ENCODE measurements at places on chromosomes 1 and 21.

GRCh38 chr1:234265861-234266260 lies 107.4 kb upstream of the COA6 start:
- DNase-seq: no peak

DNA sequence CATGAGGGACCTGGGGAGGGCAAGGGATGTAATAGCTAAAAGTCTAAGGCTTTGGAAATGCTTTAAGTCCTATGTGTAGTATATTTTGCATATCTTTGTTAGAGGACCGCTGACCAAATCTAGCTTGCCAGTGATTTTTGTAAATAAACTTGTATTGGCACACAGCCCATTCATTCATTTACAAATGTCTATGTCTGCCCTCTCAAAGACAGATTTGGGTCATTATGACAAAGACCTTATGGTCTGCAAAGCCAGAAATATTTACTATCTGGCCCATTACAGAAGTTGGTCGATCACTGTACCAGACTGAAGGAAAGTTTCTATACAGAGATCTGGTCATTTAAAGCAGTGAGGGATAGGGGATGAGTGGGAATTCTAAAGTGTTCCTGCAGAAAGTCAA lies 120.1 kb upstream of the RAVER2 start:
- no peak for DNase-seq

DNA sequence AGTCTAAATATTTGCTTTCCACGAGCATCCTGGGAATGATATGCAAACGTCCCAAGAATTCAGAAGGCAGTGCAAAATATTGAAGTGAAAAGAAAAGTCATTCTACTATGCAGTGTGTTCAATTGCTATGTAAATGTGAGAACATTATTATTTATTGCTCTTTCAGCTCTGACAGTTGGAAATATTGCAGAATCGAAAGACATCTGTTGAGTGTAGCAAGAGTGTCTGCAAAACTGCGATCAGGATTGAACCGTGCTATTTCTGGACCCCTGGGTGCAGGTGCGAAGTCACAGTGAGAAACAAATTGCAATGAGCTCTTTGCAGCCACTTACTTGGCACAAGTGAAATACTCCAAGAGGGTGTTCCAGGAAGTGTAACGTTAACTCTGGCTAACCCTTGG lies 566.4 kb downstream of the AJAP1 start:
- DNase-seq: no peak

GRCh38 chr1:241357366-241358340 lies 648 bp upstream of the RGS7 start:
- DNase-seq: no peak

DNA sequence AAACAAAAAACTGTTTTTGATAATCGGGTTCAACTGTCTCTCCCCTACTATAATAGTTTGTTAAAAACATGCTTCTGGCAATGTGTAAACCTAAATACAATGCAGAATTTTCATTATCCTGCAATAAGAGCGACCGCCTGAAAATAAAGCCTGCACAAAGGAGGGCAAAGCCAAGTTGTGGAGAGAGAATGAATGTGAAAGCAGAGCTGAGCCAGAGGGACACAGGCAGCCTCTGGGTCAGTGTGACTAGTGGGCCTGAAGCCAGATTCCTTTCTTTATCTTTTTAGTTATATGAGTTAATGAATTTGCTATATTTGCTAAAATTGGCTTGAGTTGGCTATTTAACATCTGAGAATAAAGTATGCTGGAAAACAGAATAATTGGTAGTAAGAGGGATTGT lies 615.2 kb downstream of the PLA2G4A start:
- no peak for DNase-seq

- DNase-seq: no peak
Observed at GRCh38 chr1:179026813-179027669, 1.3 kb downstream of the FAM20B start.

GRCh38 chr1:14627608-14628489 lies 29.4 kb downstream of the KAZN start:
- no peak for DNase-seq

DNA sequence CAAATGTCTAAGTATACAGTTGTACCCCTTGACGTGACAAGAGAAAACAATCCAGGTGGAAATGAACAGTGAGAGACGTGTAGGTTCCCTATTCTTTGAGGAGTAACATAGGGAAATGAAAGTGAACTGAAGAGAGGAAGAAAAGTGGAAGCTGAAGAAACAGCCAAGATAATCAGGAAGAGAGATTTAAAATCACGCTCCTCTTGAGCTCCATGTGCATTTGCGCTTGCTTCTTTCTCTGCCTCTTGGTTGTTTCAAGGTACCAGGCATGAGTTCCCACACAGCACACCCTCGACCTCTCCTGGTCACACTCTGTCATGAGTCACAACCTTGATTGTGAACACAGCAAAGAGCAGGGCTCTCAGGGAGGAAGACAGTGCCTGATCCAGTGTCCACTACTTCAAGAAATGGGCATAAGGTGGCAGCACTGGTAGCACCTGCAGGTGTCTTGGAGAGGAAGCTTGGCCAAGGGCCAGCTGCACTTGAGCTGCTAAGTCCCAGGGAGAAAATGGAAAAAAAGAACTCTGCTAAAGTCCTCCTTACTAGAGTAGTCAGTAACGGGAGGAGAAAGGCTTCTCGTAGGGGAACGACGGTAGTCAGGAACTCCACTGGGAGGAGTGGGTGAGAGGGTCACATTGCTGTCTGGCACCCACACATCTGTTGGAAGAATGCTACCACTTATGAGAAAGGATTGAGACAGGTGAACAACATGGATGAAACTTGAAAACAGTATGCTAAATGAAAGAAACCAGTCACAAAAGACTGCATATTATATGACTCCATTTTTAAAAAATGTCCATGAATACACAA lies 18.3 kb upstream of the ARID1A start:
- peak; percentile 56 for DNase-seq

GRCh38 chr1:119611701-119612113 lies 36.4 kb downstream of the ZNF697 start:
- DNase-seq: peak; percentile 78
